ENCODE measurements at places on chromosomes 3 and 15. TPM values are rescaled to one million over a fixed set of nuclear protein-coding genes. Genes with fewer than 3 reads are reported as not detected.

- no peak for DNase-seq
Observed at GRCh38 chr3:62708638-62709373, 166.4 kb downstream of the CADPS start.

DNA sequence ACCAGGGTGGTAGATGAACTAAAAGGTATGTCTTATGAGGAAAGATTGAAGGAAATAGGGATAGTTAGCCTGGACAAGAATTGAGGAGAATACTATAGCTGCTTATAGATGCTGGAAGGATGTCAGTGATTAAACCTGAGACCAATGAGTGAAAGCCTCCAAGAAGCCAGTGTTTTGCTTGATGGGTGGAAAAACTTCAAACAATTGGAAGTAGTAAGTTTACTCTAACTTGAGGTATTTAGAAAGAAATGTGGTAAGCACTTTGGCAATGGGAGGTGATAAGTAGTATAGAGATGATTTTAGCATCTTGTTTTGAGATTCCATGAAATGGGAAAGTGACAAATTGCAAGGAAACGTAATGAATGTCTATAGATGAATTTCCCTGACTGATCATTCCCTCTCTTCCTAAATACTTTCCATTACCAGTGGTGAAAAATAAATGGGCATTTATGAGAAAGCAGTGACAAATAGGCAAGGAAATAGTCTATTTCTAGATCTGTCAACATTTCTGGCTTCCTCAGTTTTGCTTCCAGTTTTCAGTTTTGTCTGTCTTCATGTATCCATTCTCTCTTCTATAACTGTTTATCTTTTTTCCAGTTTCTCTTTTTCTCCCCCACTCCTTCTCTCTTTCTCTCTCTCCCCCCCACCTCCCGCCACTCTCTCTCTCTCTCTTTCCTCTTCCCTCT is 19.2 kb downstream of the SLC15A2 start:
- no peak for DNase-seq

- no peak for DNase-seq
Observed at GRCh38 chr3:10743366-10744097, 72.5 kb upstream of the SLC6A11 start.

DNA sequence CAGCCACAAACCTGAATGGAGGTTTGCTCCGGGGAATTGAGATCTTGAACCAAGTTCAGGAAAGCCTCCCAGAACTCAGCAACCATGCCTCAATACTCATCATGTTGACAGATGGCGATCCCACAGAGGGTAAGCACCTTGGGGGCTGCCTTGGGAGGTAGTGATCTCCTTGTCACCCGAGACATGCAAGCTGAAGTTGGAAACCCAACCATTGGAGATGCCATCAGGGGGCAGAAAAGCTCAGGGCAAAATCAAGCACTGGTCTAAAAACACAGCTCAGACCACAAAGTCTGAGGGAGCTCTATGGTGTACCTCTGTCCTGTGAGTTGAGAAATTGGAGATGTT is 5.8 kb downstream of the ITIH1 start:
- DNase-seq: no peak

The PLCH1 gene
- total RNA-seq: 0.26 TPM

The CDHR4 gene
- not detected for total RNA-seq

The RMDN3 gene
- total RNA-seq: 20.1 TPM

Measured in bronchial epithelial cell (primary cell).